ENCODE measurements at places on chromosomes 3 and 15. TPM values are rescaled to one million over a fixed set of nuclear protein-coding genes. Genes with fewer than 3 reads are reported as not detected.

DNA sequence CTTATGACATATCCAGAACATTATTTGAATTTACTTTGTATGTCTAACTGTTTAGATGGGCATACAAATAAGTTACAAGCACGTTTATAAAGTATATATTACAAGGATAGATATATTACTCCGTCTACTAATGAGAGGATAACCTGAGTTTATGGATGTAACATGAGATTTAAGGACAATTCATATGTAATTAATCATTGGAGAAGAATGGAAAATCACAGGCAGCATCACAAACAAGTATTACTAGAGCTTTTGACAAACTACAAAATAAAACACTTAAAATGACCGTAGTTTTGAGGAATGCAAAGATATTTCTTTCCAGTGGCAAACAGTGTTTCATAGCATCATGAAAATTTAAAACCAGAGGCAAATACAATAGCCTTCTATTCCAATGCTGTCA lies 113.8 kb downstream of the ROBO1 start:
- H3K27me3 ChIP-seq = no peaks in the 10 kb centered on the region
- H3K27ac ChIP-seq = no peak overlapping the region
- H3K4me1 ChIP-seq = no peaks in the 10 kb centered on the region
- H3K4me3 ChIP-seq = no peak overlapping the region
- no peak for DNase-seq

DNA sequence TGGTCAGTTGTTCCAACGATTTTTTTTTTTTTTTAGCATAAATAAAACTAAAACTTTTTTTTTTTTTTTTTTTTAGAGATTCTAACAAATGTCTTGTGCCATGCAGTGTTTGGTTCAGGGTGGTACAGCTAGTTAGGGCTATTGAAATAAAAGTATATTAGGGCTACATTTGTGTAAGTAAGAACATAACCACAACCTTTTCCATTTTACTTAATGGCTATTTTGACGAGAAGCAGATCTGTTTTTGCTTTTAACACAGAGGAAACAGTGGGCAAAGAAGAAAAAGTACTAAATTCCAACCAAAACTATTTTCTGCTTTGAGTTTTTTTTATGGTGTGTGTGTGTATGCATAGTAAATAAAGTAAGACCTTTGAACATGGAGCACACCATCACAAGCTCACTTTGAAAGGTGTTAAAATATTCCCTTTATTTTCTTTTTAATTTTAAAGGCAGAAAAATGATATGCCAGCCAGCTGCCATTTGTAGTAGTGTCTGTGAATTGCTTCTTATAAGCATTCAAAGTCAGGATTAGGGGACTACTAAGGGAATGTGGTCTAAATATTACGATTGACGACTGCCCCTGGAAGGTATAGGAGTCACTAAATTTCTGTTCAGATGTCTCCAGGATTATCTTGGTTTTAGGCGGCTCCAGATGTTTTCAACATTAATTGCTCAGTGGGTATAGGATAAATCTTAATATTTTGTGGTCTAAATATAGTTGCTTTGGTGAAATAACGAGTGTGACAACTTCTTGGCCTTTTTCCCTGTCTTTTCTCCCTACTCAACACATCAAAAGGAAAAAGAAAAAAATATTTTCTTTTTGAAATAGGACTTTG lies 3.1 kb downstream of the RARB start:
- H3K36me3 ChIP-seq = no peaks in the 10 kb centered on the region
- peaks cover 6% of the 10 kb centered on the region for H3K4me1 ChIP-seq
- DNase-seq = no peak
- H3K4me3 ChIP-seq = no peak overlapping the region
- peaks cover 28% of the 10 kb centered on the region for H3K27me3 ChIP-seq

- peaks cover 5% of the 10 kb centered on the region for H3K27me3 ChIP-seq
- no peak overlapping the region for H3K4me3 ChIP-seq
- H3K36me3 ChIP-seq = no peaks in the 10 kb centered on the region
- DNase-seq = no peak
- no peaks in the 10 kb centered on the region for H3K4me1 ChIP-seq
- no peak overlapping the region for H3K27ac ChIP-seq
Observed at GRCh38 chr3:131403216-131403895, 21.8 kb downstream of the NUDT16 start.

DNA sequence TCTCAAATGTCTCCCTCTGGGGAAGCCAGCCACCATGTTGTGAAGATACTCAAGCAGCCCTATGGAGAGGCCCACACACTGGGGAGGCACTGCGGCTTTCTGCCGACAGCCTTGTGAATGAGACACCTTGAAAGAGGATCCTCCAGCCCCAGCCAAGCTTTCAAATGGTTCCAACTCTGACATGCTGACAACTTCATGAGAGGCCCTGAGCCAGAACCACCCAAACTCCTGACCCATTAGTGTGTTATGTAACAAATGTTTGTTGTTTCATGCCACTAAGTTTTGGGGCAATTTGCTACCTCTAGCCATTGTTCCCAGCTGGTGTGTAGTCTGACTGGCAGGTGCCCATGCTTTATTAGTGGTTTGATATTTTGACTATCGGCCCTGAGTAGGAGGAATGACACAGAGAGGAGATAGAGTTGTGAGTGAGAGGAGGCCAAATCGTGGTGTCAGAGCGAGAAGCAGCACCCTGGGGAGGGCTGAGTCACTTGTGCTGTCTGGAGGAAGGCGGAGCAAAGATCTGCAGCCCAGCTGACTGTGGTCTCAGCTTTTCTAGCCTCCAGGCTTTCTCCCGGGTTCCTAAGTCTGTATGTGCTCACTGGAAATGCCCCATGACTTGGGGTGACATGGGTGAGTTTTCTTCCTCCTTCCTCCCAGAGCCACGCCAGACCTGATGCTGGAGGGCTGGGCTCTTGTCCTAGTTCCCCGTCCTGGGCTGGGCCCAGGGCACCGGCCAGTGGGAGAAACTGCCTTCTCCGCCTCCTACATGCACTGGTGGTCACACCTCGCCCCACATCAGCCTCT lies 56.7 kb upstream of the BLM start:
- DNase-seq = peak; percentile 89
- H3K27ac ChIP-seq = peak overlapping the region; percentile 43
- H3K36me3 ChIP-seq = peaks cover 5% of the 10 kb centered on the region

- peaks cover 14% of the 10 kb centered on the region for H3K4me1 ChIP-seq
- peaks cover 11% of the 10 kb centered on the region for H3K36me3 ChIP-seq
- no peaks in the 10 kb centered on the region for H3K27me3 ChIP-seq
- H3K4me3 ChIP-seq = no peak overlapping the region
- DNase-seq = no peak
Observed at GRCh38 chr3:195384952-195385351, 57.9 kb downstream of the ACAP2 start.

The KLHL40 gene
- not detected for total RNA-seq

The FRMD5 gene
- 0.16 TPM for total RNA-seq

The GPR27 gene
- total RNA-seq = 1.6 TPM

The B3GNT5 gene
- total RNA-seq = 20.2 TPM
